ENCODE measurements at places on chromosomes 13 and 19. TPM values are rescaled to one million over a fixed set of nuclear protein-coding genes. Genes with fewer than 3 reads are reported as not detected.

The RGL3 gene
- total RNA-seq = 5.3 TPM

The GIPR gene
- total RNA-seq = 0.29 TPM

The PRSS57 gene
- 0.17 TPM for total RNA-seq

The CLEC17A gene
- under 0.01 TPM for total RNA-seq

The CEACAM5 gene
- total RNA-seq = not detected

The PDCD2L gene
- 12.7 TPM for total RNA-seq

The TEX29 gene
- total RNA-seq = not detected

The ICAM4 gene
- 1.2 TPM for total RNA-seq

All from smooth muscle cell of trachea (primary cell).